ENCODE measurements at places on chromosomes 2 and 18.

GRCh38 chr2:239220341-239220740 lies 180.5 kb downstream of the HDAC4 start:
- DNase-seq, result no peak

DNA sequence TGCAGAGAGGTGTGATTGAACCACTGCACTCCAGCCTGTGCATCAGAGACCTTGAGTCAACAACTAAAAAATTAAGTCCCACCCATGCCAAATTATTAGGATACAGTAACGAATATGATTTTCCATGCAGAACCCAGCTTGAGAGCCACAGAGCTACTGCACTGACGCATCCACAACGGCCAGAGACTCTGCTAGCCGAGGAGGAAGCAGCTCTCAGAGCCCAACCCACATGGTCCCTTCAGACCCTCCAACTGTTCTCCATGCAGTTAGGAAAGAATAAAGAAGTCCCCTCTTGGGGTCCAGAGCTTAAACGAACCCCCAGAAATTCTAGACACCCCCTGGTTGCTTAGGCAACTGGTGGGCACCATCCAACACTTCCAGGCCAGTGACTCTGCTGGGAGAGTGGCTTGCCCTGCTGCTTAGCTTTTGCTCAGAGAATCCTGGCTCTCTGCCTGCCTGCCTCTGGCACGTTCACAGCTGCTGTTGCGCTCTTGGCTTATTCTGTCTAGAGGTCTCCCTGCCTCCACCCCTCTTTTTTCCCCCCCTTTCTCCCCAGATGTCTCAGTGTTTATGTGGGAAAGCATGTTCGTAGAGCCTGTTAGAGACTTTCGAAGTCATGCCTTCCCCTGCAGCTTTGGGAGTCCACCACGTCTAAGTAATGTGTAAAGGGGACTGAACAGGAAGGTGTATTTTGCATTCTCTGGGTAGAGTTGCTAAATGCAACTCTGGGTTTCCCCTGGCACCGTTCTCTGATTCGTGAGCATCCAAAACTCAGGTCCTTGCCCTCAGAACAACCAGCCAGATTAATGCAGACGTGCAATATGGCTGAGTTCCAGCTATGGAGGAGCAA lies 26.0 kb upstream of the SP3 start:
- DNase-seq, result peak; percentile 87

GRCh38 chr2:105418522-105418921 lies 19.7 kb upstream of the FHL2 start:
- DNase-seq, result no peak

DNA sequence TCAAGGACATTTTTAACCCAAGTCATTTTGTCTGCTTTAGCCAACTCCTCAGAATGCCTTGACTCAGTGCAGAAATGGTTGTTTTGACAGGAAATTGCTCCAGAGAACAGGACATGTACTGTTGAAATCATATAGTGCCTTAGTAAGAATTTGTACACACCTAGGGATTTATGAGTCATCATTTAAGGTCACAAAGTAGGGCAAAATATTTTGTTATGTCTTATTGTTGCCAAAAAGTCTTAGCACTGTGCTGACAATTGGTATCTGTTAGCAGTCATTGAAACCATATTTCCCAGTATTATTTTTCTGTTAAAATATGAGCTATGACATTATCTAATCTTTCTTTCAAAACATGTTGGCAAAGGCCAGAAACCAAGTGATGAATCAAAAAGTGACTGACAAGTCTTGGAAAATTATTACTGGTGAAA lies 104.5 kb downstream of the OSBPL6 start:
- DNase-seq, result no peak

DNA sequence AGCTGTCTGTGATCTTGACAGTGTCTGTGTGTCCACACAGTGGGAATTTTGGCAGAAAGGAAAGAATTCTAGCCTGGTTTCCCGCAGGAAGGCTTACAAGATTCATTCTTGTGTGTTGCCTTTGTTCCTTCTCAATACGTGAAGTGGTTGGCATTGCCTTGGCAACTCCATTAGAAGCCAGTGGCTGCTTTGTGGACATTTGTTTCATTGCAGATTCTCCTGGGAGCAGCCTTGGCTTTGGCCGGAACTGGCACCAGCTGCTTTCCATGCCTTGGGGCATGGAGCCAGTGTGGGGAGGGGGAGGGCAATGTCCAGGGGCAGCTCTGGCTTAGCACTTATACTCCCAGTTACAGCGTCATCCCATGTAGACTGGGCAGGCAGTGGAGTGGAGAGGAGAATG lies 39.4 kb downstream of the KIF5C start:
- no peak for DNase-seq

DNA sequence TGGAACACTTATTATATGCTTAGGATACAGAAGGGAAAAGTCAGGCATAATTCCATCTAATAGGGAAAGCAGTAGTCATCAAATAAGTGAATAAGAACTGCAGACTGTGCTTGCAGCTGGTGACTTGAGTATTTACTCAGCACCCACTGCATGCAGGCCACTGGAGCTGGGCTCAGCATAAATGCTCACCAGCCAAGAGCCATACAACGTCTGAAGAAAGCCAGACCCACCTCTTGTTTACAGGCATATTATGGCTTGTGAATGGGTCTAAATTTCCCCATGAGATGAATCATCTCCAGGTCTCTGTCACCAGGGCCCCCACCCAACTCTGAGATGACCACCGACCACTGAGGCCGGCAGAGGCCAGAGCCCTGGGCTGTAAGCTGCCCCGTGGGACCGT lies 123.8 kb upstream of the PKDCC start:
- DNase-seq, result no peak

Data from GM12878 (cell line).